Osteocyte (in vitro differentiated cells): ENCODE measurements at places on chromosomes 13 and 19. TPM values are rescaled to one million over a fixed set of nuclear protein-coding genes. Genes with fewer than 3 reads are reported as not detected.
A peak's percentile ranks its signal among the peaks of the same experiment; 100 is the strongest.

Gene FEM1A
- total RNA-seq: 12.0 and 13.2 TPM in 2 replicates

Gene ZNF506
- 7.8 and 10.5 TPM in 2 replicates for total RNA-seq

DNA sequence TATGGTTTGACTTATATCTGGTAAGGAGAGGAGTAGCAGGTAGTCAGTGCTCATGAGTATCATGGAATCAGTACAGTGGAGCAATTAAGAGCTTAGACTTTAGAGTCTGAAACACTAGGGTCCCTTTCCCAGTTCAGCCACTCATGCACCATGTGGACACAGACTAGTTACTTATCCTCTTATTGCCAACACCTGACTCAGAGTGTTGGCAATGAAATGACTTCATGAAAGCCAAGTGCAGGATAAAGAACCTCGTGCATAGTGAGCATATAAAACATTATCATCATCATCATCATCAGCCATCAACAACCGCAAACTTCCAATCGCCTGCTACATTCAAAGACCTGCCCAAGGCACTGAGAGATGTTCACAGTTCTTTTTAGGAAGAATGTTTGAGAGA lies 164.2 kb downstream of the FOXO1 start:
- no peak overlapping the region for H3K4me3 ChIP-seq
- H3K27me3 ChIP-seq: no peaks in the 10 kb centered on the region
- DNase-seq: peak; percentile 3
- no peaks in the 10 kb centered on the region for H3K36me3 ChIP-seq

- H3K4me1 ChIP-seq: peaks cover 14% of the 10 kb centered on the region
- no peak overlapping the region for H3K27ac ChIP-seq
- no peak for DNase-seq
- H3K36me3 ChIP-seq: no peaks in the 10 kb centered on the region
- no peak overlapping the region for H3K4me3 ChIP-seq
Measured at GRCh38 chr13:91372911-91373310, 25.4 kb downstream of the MIR17HG start.

DNA sequence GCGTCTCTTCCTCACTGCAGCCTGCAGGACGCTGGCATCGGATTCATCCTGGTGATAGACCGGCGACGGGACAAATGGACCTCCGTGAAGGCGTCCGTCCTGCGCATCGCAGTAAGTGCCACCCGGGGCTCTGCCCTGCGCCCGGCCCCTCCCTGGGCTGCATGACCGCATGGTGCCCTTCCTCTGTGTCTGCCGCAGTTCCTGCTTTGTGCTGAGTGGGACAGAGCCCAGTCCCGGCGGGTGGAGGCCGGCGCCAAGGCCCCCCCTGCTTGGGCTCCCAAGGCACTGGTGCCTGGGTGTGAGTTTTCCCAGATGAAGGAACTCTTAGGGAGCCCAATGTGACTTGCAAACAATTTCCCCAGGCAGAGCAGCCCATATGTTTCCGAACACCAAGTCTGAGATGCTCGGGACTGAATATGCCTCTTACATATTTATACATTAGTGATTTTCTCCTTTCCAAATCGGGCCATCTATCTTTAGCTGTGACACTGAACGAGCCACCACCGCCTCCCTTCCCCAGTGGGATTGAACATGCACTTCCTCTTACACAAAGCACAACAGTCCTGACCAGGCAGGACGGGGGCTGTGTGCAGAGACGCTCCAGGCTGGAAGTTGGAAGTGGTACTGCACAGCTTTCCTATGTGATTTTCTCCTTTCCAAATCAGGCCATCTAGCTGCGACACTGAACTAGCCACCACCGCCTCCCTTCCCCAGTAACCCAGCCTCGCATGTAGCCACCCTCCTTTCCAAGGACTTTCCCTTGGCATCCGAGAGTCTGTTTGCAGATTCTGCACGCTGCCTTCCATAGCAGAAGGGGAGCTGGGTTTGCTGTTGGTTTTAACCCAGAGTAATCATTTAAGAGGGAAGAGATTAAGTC lies 60.1 kb upstream of the F7 start:
- no peak for DNase-seq
- H3K4me3 ChIP-seq: no peak overlapping the region
- no peak overlapping the region for H3K27ac ChIP-seq
- no peaks in the 10 kb centered on the region for H3K4me1 ChIP-seq
